NCI-H1930 (cell line): ENCODE measurements at places on chromosomes 16 and 17.

DNA sequence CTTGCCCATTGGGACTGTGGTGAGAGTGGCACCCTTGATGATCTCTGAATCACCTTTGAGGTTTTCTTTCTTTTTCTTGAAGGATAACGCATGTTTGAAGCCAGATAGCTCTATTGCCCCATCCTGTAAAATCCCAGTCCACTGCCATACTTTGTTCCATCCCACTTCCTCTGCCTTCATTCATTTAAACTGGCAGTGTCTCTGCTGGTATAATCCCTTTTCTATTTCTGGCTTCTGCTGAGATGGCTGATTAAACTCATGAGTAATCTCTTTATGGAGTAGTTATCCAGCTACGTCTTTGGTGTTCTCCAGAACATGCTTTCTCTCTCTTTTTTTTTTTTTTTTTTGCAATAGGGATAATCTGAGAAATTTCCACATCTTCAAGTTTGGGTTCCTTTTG lies 656.5 kb upstream of the SALL1 start:
- no peak for DNase-seq

GRCh38 chr17:9918352-9918751 lies 13.3 kb upstream of the RCVRN start:
- no peak for DNase-seq

DNA sequence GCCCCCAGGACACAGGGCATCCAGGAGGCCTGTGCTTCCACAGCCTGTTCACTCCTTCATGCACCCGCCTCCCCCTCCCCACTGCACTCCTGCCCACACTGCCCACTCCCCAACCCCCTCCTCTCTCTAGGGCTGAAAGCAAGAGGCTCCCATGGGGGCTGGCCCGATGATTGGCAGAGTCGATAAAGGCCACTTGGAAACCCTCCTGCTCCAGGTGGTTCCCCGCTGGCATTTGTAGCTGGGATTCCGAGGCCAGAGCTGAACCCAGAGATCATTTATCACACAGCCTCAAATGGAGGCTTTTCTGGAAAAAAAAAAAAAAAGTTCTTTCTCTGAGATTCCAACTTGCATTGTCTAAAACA lies 74.1 kb downstream of the SREBF1 start:
- no peak for DNase-seq

DNA sequence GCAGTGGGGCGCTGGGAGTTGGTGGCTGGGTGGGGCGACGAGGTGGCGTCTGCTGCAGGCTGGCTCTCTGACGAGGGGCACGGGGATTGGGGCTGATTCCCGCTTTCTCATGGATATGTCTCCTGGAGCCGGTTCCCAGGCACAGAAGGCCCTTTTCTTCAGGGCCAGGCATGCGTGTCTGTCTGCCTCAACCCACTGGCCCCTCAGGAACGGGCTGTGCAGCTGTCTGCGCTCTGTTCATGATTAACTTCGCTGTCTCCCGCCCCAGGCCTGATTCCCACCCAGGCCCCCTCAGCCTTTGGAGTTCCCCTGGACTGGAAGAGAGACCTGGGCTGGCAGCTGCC lies 53.1 kb downstream of the RAP1GAP2 start:
- DNase-seq = no peak

DNA sequence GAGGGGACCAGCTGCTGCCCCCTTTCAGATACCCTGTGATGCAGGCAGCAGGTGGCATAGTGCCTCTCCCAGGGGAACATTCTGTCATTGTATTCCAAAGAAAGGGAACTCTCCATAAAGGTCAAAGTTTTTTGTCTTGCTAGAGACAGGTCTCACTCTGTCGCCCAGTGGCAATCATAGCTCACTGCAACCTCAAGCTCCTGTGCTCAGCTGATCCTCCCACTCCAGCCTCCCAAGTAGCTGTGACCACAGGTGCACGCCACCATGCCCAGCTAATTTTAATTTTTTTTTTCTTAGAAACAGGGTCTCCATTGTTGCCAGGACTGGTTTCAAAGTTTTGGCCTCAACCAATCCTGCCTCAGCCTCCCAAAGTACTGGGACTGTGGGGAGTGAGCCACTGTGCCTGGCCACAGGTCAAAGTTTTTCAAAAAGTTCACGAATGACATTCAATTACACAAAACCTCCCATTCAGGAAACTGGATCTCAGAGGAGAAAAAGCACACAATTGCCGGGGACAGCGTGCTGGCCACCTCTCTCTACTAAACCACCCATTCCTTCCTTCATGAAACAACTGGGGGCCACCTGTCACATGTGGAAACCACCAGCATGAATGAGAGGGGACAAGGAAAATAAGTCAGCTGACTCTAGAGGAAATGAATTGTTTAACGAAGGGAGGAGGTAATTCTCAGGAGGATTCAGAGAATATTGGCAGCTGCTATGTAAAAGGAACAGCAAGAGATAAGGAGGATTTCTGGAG lies 80.0 kb downstream of the MARCHF10 start:
- no peak for DNase-seq

DNA sequence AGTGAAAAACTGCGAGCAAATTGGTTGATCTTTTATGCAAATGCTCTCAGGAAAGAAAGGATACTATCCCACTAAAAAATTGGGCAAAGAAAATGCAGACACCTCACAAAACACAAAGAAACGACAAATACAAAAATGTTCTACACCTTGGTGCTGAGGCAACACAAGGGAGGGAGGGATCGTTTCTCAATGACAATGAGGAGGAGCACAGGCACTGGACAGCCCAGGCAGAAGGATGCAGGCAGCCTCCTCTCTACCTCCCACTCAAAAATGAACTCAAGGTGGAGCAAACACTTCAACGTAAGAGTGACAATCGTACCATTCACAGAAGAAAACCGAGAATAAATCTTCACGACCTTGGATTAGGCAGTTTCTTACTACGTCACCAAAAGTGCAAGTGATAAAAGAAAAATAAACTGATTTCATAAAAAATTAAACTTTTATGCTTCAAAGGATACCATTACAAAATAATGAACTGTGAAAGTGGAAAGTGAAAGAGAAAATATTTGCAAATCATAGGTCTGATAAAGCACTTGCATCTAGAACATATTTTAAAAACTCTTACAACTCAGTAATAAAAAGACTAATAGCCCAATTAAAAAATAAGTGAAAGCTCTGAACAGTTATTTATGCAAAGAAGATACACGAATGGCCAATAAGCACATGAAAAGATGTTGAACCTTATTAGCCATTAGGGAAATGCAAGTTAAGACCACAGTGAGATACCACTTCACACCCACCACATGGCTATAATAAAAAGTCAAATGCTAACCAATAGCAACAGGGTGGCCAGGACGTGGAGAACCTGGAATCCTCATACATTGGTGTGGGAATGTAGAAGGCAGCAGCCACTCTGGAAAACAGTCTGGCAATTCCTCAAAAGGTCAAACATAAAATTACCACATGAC lies 80.8 kb upstream of the TRAP1 start:
- DNase-seq = no peak

DNA sequence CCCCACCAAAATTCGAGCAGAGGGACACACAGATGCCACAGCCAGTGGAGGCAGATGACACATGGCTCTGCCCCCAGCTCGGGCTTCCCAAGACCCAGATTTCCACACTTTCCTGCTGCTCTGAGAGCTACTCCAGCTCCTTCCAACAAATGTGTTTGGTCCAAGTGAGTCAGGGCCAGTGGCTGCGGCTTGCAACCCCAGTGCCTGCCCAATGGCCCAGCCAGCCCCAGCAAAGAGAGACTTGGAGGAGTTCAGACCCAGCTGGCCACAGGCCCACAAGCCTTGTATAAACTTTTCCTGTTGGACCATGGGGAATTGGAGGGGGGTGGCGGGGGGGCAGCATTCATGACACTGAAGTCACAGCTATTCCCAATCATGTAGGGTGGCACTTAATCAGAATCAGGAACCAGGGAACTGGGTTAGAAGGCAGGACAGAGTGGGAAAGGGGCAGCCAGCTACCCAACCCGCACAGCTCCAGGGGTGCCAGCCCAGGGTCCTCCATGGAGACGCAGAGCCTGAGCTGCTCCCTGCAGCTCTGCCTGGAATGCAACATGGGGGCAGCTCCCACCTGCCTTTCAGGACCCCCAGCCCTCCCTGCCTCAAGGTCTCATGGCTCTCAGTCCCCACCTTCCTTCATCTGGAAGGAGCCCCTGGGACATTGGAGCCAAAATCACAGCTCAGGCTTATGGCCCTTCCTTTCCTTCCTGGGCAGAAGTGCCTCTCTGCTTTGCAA lies 17.5 kb upstream of the C16orf78 start:
- no peak for DNase-seq

DNA sequence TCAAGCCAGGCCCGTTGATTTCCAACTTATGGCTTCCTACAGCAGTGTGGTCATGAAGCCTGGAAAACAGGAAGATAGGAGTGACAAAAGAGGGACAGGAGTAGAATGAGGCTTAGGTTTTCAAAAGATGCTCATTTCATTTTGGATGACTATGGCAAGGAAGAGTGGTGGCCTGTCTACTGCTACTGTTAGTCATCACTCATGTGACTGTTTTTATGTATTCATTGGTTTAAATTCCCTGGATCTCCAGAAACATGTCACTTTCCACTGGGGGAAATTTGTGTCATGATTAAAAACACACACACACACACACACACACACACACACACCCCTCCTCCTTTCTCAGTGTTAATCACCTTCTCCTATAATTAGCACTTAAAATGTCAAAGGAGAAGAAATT lies 1.1 kb upstream of the CYLD start:
- no peak for DNase-seq

DNA sequence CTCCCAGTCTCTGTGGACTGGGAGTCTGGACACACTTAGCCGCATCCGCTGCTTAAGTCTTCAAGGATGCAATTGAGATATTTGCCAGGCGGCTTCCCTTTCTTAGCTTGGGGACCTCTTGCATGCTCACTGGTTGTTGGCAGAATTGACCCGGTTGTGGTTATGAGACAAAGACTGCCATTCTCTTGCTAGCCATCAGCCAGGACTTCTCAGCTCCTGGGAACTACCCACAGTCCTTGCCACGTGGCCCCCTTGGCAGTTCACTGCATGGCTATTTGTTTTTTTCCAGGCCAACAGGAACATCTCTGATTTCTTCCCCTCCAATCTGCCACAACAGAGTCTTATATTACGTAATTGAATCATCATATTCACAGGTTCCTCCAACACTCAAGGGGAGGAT lies 25.5 kb downstream of the CACNG4 start:
- no peak for DNase-seq

GRCh38 chr17:31494259-31495021 lies 103.0 kb downstream of the RAB11FIP4 start:
- DNase-seq = no peak

DNA sequence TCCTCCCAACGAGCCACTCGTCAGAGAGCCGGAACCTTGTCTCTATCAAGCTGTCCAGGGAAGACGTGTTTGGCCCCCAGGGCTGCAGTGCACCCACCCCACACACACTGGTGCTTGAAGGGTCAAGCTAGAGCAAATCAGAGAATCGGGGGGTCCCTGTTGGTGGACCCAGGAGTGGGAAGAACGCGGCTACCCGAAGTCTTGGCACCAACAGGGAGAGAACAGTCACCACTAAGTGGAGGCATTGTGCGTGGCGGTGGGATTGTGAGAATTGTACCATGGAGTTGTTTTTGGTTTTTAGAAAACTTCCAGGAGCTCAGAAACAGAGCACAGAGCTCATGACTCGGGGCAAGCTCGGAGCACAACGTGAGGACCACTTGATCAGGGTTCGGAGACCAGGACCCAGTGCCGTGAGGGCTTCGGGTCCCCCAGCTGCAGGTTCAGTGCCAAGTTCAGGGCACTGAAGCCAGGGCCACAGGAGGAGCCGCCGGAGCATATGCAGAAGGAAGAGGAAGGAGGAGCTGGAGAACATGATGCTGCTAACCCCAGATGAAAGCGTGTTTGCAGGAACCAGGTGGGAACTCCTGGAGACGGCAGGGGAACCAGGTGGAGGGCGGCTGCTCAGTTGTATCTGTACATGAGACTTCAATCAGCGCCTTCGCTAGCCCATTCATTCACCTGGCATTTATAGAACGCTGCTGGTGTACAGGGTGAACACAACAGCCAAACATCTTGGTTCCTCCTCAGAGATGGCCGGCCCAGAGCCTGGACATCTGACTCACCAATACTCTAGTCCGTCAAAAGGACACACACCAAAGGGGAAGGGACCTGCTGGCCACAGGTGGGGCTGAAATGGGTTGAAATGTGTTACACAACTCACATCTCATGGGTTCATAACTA lies 42.8 kb downstream of the METRNL start:
- no peak for DNase-seq

DNA sequence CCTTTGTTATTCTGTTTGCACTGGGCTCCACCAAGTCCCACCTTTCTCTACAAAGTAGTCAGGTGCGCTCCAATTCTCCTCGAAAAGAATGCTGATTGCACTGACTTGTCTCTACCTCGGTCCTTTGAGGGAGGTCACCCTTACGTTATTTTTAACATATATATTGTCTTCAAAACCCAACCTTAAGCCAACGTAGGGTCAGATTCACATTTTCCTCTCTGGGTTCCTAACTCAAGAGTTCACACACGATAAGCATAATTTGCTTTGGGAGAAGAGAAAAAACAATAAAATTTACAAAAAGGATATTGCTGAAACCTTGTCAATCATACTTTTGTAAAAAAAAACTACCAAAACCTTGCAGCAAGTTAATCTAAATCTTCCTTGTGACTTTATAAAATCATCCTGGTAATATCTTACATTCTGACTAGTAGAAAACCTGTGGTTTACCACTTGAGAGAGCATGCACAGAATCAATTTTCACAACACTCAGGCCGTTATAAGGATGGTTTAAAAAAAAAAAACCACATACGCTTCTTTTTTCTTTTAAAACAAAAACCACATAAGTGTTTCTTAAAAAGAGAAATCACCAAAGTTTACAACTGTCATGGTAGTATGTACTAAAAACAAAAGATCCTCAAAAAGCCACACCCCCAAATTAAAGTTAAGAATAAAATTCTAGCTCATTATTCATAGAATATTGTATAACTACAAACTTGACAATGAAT lies 72.2 kb upstream of the TRAP1 start:
- no peak for DNase-seq

- DNase-seq = no peak
These were observed at the start of gene PVALEF for GRCh38 chr17:81165246-81166032. TSS of gene PVALEF (plus strand) at chr17:81165507. CDS start at chr17:81181227, 15,720 bp downstream.
